ENCODE measurements at places on chromosomes 3 and 15.

DNA sequence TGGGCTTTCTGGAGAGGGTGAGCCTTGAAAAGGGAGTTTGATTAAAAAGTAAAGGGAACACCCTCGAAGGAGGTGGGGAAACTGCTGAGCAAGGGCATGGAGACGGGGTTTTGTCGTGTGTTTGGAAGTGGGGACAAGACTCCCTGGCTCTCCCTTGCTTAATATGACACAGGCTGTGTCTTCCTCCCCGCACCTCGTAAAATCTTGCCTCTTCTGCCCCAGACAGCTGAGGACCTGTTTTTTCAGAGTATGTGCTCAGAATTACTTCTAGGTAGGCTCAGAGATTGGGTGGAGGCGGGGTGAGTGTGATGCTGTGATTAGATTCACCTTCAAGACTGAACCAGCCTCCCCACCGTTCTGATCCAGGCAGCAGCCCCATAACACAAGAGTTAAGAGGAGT is 244.4 kb upstream of the TLE3 start:
- no peak for DNase-seq

DNA sequence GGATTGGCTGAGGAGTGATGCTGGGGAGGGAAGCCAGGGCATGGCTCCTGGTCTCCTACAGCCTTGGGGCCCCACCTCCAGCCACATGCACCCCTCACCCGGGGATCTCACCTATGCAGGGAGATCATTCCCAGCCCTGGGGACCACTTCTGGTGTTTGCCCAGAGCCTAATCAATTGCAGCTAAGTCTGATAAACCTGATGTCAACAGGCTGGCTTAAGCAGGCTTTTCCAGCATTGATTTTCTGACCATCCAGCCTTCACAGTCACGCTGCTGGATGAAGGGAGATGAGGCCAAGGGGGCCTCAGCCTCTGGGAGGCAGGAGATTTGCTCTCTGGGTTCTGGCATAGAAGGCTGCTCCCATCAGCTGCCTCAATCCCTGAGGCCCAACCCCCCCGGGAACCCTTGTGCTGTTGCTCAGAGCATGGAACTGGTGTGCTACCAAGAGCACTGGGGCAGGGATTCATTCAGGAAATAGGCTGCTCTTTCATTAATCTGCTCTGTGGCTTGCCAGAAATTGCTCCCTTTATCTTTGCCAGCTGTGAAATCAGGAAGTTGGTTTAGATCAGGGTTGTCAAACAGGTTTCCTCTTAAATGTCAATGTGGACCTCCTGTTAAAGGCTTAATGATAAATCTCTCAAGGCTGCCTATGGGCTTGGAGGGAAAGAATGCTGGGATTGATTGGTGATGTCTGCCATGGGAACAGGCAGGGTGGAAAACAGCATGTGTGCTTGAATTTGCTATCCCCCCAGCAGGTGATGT is 19.0 kb downstream of the FAM3D start:
- DNase-seq: no peak

GRCh38 chr3:51355891-51356578 is 29.1 kb upstream of the MANF start:
- DNase-seq: no peak

GRCh38 chr15:95353512-95353911 is 977.0 kb upstream of the NR2F2 start:
- DNase-seq: no peak

GRCh38 chr3:127744253-127744815 is 71.6 kb downstream of the ABTB1 start:
- no peak for DNase-seq
